Glomerular endothelial cell (primary cell): ENCODE measurements at places on chromosomes 4 and X. TPM values are rescaled to one million over a fixed set of nuclear protein-coding genes. Genes with fewer than 3 reads are reported as not detected.

Gene PDGFRA
- total RNA-seq: 1.1 and 3.2 TPM in 2 replicates

DNA sequence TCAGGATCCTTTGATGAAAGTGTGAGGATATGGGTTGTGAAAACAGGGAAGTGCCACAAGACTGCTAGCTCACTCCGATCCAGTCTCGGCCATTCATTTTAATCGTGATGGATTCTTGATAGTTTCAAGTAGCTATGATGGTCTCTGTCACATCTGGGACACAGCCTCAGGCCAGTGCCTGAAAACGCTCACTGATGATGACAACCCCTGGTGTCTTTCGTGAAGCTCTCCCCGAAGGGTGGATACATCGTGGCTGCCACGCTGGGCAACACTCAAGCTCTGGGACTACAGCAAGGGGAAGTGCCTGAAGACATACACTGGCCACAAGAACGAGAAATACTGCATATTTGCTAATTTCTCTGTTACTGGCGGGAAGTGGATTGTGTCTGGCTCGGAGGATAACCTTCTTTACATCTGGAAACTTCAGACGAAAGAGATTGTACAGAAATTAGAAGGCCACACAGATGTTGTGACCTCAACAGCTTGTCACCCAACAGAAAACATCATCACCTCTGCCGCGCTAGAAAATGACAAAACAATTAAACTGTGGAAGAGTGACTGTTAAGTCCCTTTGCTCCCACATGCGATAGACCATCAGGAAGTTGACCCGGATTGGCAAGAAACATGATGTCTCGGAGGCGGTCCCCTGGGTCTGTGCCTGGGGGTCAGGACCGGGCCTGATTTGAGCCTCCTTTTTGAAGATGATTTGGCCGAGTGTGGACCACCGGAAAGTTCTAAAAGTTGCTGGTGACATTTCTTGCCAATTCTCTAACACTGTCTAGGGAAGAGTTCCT is 22.2 kb downstream of the LIAS start:
- DNase-seq: no peak

Gene CCDC110
- 0.41 TPM in 1 of 2 replicates, not detected in the other for total RNA-seq

- no peak for DNase-seq
Observed at GRCh38 chrX:20529711-20530110, 263.0 kb upstream of the RPS6KA3 start.
